ENCODE measurements at places on chromosomes 5 and 9.

GRCh38 chr5:99104538-99105132 is 175.8 kb upstream of the CHD1 start:
- DNase-seq = no peak

DNA sequence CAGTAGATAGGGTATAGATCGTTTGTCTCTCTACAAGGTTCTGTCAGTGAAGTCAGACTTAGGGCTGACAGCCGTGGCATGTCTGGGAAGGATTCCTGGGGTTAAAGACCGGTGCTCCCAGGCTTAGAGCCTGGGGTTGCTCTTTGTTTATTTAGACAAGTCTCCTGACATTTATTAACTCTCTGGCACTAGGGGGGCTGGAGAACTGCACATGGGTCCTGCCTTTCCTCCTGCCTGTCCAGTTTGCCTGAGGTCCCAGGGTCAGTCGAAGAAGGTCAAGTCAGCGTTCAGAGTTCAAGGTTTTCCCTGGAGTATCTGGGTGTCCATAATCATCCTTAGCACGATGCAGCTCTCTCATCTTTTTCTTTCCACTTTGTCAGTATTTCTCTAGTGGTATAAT is 5.6 kb downstream of the EGFLAM start:
- no peak for DNase-seq

- no peak for DNase-seq
Observed at GRCh38 chr9:4814913-4815312, 22.2 kb downstream of the RCL1 start.

DNA sequence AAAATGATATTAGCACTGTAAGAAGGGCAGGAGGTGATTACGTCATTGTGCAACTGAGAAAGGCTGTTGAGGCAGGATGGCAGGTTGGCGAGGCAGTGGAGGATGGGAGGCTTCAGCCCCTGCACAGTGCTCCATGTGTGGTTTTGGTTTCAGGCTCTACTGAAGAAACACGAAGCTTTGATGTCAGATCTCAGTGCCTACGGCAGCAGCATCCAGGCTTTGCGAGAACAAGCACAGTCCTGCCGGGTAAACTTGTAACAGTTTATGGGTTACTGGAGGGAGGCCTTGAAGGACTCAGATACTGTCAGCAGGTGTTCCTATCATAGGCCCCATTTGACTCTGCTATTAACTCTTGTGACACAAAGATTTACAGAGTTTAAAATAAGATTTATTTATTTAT is 35.1 kb downstream of the SPTAN1 start:
- no peak for DNase-seq

All from stimulated activated CD8-positive, alpha-beta memory T cell treated with anti-CD3 and anti-CD28 coated beads, Interleukin-7, amount 100 ng/mL, for 1 hour (primary cell).